ENCODE measurements at places on chromosomes 12 and 14.

DNA sequence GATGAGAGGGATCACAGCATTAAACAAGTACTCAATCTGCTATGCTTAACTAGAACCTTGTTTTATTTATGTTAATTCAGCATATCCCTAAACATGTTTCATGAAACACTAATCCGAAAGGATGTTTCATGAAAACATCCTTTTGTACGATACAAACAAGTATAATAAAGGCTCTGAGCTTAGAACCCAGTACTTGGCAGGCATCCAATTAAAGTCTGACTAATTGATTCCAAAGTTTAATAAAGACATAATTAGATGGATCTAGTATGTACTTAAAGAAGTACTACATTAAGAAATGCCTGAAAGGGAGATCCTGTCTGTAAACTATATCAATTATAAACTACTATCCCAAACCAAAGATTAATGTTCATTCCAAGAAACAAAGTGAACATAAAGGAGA is 51.8 kb downstream of the SCAF11 start:
- no peak for DNase-seq

GRCh38 chr14:72500234-72500838 is 393.6 kb downstream of the DPF3 start:
- no peak for DNase-seq

- DNase-seq, result peak; percentile 45
Observed at GRCh38 chr14:69460093-69460701, 24.3 kb upstream of the PLEKHD1 start.

DNA sequence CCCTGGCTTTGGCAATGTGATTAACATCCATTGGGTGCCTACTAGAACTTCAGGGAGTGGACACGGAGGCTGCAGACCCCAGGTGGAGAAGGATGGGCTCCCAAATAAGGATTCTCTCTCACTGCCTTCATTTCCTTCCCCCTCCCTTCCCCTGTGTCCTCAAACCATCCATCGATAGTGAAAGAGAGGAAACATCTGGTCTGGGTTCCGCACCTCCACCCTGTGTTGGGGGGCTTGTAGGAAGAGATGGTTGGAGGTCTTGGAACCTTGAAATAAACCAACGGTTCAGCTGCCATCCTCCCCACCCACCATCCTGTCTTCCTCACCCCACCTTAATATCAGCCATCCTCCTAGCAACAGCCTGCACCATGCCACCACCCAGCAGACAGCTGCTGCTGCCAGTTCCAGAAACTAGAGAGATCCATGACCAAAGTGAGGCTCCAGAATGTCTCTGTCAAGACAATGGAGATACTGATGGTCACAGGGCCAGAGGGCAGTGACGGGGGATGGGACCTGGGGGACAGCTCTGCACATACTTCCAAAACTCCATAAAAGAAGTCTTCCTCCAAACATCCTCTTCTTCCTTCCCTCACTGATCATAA is 153.1 kb upstream of the CCND2 start:
- no peak for DNase-seq

- no peak for DNase-seq
Observed at GRCh38 chr12:107929436-107929835, 154.9 kb downstream of the ASCL4 start.

DNA sequence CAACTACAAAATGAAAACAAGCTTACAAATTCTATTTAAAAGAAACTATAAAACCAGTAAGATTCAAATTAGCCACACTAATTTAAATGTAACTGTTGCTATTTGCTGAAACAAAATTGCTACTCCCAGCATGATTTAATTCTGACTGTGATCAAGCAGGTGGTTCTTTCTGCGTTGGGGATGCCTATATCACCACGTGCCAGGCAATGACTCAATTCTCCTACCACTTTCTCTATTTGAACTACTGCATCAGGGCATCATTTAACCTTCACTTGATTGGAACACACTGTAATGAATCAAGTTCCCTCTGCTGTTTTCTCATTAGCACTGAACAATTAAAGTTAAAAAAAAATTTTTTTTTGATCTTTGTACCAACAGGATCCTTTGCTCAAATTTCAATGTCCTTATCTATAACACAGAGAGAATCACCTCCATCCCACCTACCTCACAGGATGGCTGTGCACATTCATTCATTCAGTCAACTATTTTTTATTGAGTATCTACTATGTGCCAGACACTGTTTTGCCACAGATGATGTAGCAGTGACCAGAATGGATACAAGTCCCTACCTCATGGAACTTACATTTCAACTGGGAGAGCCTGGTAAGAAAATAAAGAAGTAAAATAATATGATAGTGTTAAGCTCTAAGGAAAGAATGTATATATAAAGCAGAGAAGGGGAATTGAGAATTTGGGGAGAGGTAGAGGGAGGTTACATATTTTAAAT is 8.0 kb upstream of the ACTN1 start:
- DNase-seq, result no peak

- DNase-seq, result no peak
Observed at GRCh38 chr12:52252728-52253343, 19.8 kb downstream of the KRT7 start.

DNA sequence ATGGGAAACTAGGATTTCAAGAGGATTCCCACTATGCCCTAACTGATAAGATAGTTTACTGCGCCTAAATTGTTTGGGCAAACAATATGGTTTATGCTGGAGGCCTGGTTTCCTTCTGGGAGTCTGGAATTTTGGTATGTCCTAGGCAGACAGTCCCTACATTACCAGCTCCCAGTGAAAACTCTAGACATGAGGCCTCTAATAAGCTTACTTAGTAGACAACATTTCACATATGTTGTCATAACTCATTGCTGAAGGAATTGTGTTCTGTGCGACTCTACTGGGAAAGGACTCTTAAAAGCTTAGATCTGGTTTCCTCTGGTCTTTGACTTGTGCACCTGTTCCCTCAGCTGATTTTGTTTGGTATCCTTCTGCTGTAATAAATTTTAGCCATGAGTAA is 18.0 kb upstream of the PRPF39 start:
- DNase-seq, result no peak

DNA sequence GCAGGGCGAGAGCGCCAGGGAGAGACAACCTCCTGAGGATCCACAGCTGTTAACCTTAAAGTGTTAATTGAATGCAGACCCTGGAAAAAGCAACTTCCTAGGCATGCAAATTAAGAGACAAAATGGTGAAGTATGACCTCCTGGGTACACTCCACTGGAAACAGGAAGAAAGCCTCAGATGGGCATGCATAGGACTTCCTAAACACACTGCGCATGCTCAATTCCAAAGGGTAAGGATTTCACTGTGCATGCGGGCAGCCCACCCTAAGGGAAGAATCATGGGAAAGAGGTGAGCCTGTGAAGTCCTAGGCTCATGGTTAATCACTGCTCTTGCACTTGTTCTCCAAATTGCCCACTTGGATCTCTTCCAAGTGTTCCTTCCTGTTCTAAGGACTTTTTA is 80.5 kb upstream of the CAPRIN2 start:
- DNase-seq, result no peak

- DNase-seq, result no peak
Observed at GRCh38 chr14:78970677-78971076, 800.5 kb downstream of the NRXN3 start.

- no peak for DNase-seq
Observed at GRCh38 chr12:46998811-46999368, 80.5 kb upstream of the PCED1B start.

DNA sequence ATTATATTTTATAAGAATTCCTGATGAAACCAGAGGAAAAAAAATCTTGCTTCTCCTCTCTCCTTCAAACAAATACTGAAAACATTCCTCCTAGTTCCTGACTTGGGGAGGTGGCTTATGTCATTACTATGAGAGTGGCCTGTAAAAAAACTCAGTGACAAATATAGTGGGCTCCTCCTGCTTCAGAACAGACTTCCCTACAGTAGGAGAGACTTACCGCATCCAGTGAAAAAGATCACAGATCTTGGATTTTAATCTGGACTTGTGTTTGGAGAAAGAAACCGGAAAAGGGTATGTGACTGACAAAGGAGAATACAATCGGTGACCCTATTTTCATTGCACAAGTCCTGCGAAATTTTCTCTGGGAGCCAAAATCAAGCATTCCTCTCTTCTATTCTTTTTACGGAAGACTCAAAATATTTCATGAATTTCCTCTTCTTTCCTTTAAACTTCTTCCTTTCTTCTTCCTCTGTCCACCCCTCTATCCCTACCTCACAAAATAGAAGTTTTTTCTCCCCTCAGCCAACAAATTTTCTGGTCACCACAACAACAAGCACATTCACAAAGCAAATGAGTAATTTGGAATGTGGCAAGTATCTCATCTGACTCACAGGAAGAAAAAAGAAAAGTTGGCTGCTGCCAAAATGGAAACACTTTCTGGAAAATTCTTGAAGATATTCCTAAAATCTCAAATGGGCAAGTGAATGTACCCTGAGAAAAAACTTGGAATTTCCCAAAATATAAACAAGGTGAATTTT is 185.1 kb upstream of the CDKN3 start:
- DNase-seq, result no peak

DNA sequence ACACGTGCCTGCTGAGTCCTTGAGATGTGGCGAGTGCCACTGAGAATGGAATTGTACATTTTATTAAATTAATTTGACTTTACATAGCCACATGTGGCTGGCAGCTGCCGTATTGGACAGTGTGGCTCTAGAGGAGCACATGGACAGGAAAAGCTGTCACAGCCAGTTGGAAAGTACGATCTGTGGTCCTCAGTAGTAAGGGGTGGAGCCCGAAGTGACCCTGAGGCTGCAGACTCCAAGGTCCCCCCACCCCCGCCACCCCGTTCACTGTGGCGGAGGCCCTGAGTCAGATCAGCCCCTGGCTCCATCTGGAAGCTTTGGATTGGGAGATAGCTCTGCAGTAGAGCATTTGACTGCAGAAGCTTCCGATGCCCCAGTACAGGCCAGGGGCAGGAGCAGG is 25.8 kb upstream of the BEGAIN start:
- no peak for DNase-seq

DNA sequence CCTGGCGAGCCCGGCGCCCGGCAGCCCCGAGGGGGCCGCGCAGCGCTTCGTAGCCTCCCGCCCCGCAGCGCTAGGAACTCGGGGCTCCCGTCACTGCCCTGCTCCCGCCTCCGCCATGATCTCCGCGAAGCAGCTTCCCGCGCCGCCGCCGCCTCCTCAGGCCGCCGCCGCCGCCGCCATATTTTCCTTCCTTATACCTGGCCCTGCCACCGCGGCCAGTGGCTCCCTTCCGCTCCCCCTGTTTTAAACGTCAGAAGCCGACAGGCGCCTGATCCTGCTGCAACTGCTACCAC is 286 bp downstream of the PPP4R3A start:
- no peak for DNase-seq

- DNase-seq, result no peak
Observed at GRCh38 chr12:29159661-29160060, 10.6 kb downstream of the FAR2 start.

DNA sequence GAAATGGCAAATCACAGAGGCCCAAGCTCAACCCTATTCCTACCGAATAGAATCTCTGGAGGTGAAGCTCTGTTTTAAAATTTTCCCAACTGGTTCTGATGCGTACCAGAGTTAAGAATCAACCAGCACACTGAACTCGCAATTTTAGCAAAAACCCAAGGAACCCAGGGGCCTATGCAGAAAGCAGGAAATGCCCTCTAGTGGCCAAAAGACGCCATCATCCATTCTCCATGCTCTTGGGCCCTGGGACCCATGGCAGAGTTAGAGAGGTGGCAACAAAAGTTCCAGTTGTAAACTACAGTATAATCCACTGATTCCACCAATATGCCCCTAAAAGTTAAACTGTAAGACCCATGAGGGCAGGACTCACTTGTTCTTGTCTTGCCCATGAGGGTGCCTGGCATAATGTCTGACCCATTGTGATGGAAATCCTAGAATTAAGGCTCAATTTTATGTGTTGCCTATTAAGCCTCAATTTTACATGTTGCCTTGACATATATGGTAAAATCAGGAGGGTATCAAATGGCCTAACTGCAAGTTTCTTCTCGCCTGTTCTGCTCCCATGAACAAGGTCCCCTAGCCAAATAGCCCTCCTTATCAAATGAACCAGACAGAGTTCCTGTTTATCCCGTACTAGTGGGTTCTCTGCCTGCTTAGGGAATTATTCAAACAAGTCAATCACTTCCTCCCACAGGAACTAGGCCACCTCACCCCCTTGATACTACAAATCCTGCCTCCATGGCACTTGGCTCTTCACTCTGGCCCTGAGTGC is 137.5 kb upstream of the CPM start:
- peak; percentile 56 for DNase-seq

- no peak for DNase-seq
Observed at GRCh38 chr12:126390969-126391566, 1325.8 kb downstream of the AACS start.

DNA sequence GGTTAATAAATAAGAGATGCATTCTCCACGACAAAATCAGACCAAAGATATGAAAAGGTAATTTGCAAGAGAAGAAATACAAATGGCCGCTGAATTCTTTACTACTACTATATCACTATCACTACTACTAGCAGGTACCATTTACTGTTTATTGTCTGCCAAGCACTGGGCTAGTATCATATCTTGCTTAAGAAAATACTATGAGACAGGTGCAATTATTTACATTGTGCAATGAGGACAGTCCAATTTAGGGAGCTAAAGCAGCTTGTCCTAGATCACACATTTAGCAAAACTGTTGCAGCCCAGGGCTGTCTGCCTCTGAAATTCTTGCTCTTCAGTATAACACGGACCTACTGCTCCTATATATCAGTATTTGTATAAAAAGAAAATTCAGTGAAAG is 52.8 kb downstream of the CRADD start:
- no peak for DNase-seq

GRCh38 chr14:44497148-44497547 is 9.9 kb downstream of the FSCB start:
- DNase-seq, result no peak

GRCh38 chr14:78746086-78746595 is 576.0 kb downstream of the NRXN3 start:
- DNase-seq, result no peak

GRCh38 chr14:78933948-78934524 is 763.9 kb downstream of the NRXN3 start:
- DNase-seq, result no peak

GRCh38 chr12:20440408-20440807 is 72.1 kb downstream of the PDE3A start:
- no peak for DNase-seq

GRCh38 chr14:80658155-80658554 is 283.4 kb downstream of the CEP128 start:
- DNase-seq, result no peak
